Sigmoid colon (tissue), 7 donors: ENCODE measurements at places on chromosomes 1 and 21. TPM values are rescaled to one million over a fixed set of nuclear protein-coding genes. Genes with fewer than 3 reads are reported as not detected.

DNA sequence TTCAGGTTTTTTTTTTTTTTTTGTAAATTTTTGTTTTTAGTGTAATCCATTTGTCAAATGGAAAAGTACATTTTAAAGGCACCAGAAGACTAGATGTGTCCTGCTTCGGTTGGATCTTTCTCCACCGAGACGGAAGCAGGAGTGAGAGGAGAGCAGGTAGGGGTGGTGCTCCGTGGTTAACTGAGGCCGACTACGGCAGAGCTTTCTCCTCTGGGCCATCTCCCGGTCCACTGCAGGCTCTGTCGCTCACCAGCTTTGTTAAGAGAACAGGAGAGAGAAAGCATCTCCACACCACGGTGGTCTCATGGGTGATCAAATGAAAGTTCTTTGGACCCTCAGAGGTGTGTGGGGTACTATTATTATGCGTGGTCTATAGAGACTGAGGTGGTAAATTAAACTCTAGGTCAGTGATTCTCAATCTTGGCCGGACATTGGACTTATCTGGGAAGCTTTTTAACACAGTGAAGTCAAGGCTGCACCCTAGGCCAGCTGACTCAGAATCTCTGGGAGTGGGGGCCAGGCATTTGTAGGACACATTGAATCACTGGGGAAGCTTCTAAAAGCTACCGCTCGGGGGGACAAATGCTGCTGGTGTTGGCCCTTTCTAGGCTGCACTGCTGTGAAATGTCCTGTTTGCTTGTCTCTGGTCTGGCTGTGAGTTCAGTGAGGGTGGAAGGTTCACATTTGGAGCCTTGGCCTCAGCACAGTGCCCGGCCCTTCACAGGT is 25.0 kb downstream of the ABCA4 start:
- DNase-seq = peak; percentile 82

DNA sequence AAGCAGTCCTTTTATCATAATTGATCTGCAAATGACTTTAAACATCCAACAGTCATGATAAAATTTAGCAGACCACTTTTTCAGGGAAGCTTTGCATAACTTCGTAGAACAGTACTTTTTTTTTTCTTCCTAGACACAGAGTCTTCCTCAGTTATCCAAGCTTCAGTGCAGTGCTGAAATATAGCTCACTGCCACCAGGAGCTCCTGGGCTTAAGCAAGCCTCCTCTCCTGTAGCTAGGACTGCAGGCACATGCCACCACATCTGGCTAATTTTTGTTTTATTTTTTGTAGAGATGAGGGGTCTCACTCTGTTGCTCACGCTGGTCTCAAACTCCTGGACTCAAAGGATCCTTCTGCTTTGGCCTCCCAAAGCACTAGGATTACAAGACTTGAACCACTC is 3.8 kb downstream of the F13B start:
- DNase-seq = no peak

DNA sequence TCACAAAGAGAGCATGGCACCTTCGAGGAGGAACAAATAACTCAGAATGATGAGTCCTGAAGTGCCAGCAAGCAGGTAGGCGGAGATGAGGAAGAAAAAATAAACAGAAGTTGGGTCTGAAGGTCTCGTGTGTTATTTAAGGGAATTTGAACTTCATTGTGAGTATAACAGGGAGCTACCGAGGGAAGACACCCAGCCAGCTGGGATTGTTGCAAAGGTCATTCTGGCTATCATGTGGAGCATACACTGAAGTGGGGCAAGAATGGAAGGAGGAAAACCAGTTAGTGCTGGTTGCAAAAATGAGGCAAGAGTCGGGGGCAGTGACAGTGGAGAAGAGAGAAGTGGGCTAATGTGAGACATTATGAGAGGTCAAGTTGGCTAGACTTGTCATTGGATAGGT is 53.6 kb upstream of the RAP1A start:
- no peak for DNase-seq

DNA sequence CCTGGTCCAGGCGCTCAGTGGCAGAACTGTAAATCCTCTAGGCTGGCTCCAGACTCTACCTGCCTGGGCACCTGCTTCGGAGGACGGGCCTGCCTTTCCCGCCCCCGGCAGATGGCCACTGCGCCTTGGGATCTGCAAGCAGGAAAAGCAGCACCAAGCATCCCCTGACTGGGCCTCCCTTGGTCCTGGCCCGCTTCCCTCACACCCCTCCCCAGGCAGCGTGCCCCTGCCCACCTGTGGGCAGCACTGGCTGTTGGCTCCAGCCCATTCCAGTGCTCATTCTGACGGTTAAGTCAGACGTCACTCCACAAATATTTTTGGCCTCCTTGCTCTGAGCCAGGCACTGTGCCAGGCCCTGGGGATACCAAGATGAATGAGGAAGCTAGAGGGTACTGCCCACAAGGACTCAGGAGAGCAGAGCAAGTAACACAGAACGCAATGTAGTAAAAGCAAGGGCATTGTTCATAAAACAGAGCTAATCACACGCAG is 22.0 kb upstream of the BLACAT1 start:
- no peak for DNase-seq

DNA sequence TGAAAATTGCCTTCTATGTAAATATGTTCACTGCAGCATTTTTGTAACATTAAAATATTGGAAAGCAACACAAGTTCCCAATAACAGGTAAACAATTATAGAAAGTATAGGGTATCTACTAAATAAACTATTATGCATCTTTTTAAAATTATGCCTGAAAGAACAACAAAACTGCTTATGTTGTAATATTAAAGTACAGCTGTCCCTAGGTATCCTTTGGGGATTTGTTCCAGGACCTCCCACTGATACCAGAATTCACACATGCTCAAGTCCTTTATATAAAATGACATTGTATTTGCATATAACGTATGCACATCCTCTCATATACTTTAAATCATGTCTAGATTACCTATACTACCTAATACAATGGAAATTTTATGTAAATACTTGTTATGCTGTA is 121.8 kb upstream of the TNFSF4 start:
- no peak for DNase-seq

The CA14 gene
- polyA plus RNA-seq = not detected

The UAP1 gene
- polyA plus RNA-seq = 141 TPM

The CATSPER4 gene
- polyA plus RNA-seq = not detected
